ENCODE measurements at places on chromosomes 16 and 17.

DNA sequence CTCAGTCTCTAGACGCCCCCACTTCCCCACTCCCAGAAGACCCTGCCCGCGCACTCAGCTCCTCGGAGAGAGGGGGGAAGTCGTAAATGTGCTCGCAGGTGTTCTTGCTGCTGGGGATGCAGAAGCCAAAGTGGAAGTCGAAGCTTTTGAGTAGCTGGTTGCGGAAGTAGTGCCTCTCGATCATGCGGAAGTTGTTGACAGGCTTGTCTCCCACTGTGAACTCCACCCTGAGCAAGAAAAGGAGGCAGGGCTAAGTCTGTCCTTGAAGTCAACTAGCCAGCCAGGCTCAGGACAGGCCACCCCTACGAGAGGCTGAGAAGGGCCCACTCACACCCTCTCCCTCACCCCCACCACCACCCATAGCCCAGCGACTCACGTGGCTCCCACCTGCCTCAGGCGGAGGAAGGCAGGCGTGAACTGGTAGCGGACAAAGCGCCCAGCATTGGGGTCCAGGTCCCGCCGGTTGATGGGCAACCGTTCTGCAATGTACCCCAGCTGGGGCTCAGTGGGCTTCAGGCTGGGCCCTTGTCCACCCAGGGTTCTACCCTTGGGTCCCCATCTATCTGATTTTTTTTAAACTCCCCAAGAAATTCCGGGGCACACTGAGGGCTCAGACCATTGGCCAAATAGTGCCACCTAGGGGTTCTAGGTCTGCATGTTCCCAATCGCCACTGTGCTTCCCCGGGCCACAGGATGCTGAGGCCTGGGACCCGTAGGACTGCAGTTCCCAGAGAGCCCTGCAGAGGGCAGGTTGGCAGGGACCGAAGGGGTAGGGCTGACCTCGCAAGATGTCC lies 4.6 kb downstream of the UNC119 start:
- peak; percentile 67 for DNase-seq

DNA sequence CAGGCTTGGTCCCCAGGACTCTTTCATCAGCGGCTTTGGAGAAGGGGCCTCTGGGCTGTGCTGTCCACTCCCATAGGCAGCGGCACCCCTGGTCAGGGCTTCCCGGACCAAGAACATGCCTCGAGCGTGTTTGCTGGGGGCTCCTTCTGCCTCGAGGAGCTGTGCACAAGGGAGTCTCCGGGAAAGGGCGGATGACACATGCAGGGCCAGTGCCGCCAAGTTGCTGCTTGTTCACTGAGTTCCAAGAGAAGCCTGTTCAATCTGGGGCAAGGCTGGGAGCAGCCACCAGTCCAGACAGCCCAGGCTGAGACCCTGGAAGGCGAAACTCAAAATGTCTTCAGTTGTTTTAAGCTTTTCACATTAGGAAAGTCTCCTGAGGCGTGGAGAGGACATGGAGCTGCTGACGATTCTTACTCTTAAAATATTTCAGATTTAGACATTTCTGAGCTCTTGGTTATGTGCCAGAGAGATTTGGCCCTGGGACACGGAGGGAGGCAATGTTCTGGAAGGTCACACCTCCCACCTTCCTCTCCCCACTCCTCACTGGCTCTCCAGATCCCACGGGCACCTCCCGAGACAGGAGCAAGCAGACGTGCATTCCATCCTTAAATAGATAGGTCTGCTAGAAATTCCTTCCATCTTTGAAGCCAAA lies 84.5 kb upstream of the ZNF469 start:
- DNase-seq, result no peak

- no peak for DNase-seq
Measured at GRCh38 chr17:48612456-48612853, 1.6 kb upstream of the HOXB7 start.

DNA sequence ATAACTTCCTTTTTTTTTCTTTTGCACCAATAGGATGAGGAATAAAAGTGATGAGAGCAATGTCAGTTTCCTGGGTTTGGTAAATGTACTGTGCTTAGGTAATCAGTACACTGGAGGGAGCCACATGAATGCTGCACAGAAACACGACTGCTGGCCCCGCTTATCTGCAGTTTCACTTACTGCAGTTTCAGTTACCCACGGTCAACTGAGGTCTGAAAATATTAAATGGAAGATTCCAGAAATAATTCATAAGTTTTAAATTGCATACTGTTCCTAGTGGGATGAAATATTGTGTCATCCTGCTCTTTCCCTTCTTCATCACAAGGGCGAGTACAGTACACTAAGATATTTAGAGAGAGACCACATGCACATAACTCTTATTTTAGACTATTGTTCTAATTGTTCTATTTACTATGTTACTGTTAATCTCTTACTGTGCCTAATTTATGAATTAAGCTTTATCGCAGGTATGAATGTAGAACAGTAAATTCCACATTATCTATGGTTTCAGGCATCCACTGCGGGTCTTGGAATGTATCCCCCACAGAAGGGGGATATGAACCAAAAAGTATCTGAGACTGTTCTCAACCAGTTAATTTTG lies 6.4 kb upstream of the LGALS3BP start:
- no peak for DNase-seq

DNA sequence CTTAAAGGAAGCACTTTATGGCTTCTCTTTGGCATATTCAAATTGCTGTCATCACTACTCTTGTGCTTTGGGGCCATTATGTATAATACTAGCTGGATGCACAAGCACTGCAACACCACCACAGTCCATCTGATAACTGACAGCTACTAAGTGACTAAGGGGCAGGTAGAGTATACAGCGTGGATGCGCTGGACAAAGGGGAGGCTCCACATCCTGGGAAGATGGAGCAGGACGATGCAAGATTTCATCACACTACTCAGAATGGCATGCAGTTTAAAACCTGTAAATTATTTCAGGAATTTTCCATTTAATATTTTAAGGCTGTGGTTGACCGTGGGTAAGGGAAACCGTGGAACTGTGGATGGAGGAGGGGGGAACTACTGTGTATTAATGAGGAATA lies 25.0 kb downstream of the MPRIP start:
- DNase-seq, result no peak

- DNase-seq, result no peak
Measured at GRCh38 chr16:55046916-55047315, 116.3 kb downstream of the IRX5 start.

GRCh38 chr16:54436346-54436745 lies 149.8 kb upstream of the IRX3 start:
- no peak for DNase-seq

GRCh38 chr17:596763-597644 lies 117.6 kb downstream of the VPS53 start:
- peak; percentile 15 for DNase-seq
